NCI-H146 (cell line): ENCODE measurements at places on chromosomes 7 and 10.
A peak's percentile ranks its signal among the peaks of the same experiment; 100 is the strongest.

DNA sequence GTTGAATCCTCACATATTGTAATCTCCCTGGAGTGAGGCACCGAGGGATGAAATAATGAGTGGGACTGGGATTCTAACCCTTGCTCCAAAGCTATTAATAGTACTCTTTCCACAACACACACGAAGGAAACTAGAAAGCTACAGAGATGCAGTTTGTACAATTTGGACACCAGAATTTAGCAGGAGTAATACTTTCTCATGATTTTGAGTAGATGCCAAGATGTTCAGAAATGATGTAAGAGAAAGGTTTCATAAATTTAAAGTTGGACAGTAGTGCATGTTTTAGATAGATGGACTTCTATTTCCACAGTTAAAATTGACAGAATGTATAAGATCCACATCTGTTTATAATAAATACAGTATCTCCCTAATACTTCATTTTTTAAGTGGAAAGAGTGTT, 46.5 kb downstream of the PRR15 start:
- DNase-seq, result no peak

DNA sequence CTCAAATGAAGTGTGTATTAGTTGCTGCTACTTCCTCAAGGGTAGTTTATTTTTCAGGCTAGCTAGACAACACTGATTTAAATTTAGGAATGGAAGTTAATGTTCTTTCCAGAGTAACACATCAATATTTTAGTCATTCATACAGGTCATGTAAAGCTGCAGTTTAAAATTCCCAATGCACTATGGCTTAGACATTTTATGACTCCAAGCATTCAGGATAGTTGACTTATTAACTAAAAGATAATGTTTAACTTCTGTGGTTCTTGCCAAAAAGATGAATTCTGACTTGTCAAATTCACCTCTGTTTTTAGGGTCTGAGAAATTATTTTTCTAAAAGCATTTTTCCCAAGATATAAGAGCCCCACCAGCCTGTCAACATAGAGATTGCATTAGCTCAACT, 131.9 kb downstream of the TFPI2 start:
- no peak for DNase-seq

GRCh38 chr7:29345590-29345989, 151.0 kb downstream of the CHN2 start:
- peak; percentile 68 for DNase-seq

DNA sequence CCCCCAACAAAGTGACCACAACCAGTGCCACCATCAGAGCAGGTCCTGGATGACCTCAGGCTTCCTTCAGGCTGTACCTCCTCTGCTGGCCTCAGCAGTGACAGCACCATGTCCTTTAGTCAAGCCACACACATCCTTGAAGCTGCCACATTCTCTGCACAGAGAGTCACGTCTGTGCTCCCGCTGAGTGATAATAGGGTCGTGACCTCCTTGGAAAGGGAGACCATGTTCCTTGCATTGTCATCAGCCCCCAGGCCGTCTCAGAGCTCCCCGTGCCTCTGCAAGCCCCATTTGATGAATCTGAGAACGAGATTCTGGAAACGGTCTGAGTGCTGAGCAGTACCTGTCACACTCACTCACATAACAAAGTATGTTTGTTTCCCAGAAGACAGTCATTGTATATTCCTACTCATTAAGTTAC, 106.5 kb upstream of the PRR15 start:
- DNase-seq, result peak; percentile 67

DNA sequence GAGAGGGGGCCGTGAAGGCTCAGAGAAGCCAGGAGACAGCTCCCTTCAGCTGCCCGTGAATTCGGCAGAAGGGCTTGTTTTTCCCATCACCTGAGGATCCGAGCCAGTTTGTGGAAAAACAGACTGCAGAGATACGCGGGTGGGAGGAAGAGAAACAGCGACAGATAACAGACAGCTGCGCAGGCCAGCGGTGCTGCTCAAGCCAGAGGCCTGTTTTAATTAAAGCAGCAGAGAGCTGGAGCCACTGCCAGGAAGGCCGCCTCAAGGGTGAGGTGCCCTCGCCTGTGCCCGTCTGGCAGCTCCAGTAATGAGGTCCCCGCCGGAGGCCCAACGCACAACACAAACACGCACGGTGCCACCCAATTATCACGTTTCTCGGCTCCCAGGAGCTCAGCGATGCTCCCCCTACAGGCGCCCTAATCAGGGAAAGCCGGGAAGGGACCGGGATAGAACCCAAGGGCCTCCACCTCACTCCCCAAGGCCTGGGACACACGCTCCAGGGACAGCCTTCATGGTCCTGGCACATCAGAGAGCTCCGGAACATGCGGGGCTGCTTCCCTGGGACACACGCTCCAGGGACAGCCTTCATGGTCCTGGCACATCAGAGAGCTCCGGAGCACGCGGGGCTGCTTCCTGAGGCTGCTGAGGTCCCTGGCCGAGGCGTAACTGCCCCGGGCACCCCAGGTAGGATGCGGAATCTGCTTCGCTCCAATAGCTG, 60.6 kb upstream of the DNAAF5 start:
- DNase-seq, result no peak

DNA sequence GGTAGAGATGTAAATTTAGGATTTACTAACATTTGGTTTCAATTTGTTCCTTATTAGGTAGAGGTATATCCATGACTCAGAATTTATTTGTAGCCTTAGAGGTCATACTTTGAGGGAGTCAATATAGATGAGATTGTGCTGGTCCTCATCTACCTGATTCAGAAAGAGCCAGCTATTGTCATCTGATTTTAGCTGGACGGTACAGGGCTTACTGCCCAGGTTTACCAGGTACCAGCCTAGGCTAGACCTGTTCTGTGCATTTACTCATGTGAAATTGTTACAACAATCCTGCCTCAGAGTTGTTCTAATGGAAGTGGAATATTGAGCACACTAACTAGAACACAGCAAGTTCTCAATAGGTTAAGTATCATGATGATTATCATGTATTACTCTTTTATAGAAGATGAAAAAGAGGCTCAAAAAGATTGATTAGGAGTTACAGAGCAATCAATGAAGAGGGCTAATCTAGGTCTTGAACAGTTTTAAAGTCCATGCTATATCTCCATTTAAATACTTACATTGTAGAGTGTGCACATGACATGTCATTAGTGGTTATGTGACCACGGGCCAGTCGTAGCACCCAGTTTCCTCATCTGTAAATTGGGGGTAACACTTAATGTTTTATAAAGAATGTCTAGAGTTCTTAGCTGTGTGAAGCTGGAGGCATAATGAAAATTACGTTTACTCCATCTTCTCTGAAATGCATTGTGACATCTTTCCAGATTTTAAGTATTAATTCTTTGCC, 42.1 kb downstream of the TRIM24 start:
- DNase-seq, result no peak

- no peak for DNase-seq
These were observed 51.4 kb downstream of the DNMBP start for GRCh38 chr10:99958302-99958701.
